T-helper 2 cell treated with Interferon-gamma antibody and Interleukin-4, amounts not matched to agents 100 ng/mL and 5 ng/mL, for 36 hours (primary cell): ENCODE measurements at places on chromosomes 6 and 20. TPM values are rescaled to one million over a fixed set of nuclear protein-coding genes. Genes with fewer than 3 reads are reported as not detected.

Gene ZNF334
- total RNA-seq: 1.2 and 1.3 TPM in 2 replicates

Gene HLA-G
- total RNA-seq: 1.7 and 1.8 TPM in 2 replicates

Gene TCF21
- not detected in 2 replicates for total RNA-seq

Gene VSX1
- not detected in 2 replicates for total RNA-seq

Gene NKX2-2
- not detected in 2 replicates for total RNA-seq

Gene ADTRP
- 0.39 TPM in 2 replicates for total RNA-seq

Gene BTNL2
- total RNA-seq: not detected in 2 replicates

Gene EPPIN
- total RNA-seq: not detected in 2 replicates

Gene ISM1
- 3.0 and 3.8 TPM in 2 replicates for total RNA-seq

Gene AVP
- not detected in 2 replicates for total RNA-seq

Gene FNDC11
- 0.64 and 0.66 TPM in 2 replicates for total RNA-seq

Gene PACSIN1
- 0.11 and 0.18 TPM in 2 replicates for total RNA-seq

Gene TAF4
- total RNA-seq: 23.7 and 28.5 TPM in 2 replicates

Gene PTCRA
- not detected in 2 replicates for total RNA-seq

Gene GJA10
- 0.14 TPM in 1 of 2 replicates, not detected in the other for total RNA-seq

Gene HS3ST5
- not detected in 2 replicates for total RNA-seq

Gene SYNDIG1
- not detected in 2 replicates for total RNA-seq

Gene DNAH8
- total RNA-seq: 0.02 and 0.32 TPM in 2 replicates

Gene ID4
- total RNA-seq: not detected in 2 replicates

Gene ACAT2
- 68.4 and 76.3 TPM in 2 replicates for total RNA-seq

Gene DEF6
- 204 and 209 TPM in 2 replicates for total RNA-seq

Gene PROKR2
- total RNA-seq: not detected in 2 replicates

Gene PREX1
- total RNA-seq: 51.1 and 53.0 TPM in 2 replicates

Gene TRIM40
- total RNA-seq: not detected in 2 replicates

Gene VWA7
- 4.6 and 4.9 TPM in 2 replicates for total RNA-seq

Gene MMP24
- total RNA-seq: not detected in 2 replicates

Gene CCN6
- total RNA-seq: not detected in 2 replicates

Gene AARS2
- total RNA-seq: 17.5 TPM in 2 replicates

Gene TRIM26
- 70.8 and 71.7 TPM in 2 replicates for total RNA-seq

Gene SAPCD1
- total RNA-seq: 16.6 and 20.2 TPM in 2 replicates

Gene MAK
- total RNA-seq: 0.11 TPM in 2 replicates

Gene TEAD3
- total RNA-seq: 0.14 and 0.23 TPM in 2 replicates

Gene PRDM13
- not detected in 2 replicates for total RNA-seq

Gene ERMARD
- 32.4 and 33.1 TPM in 2 replicates for total RNA-seq

Gene HLA-DRA
- 81.8 and 88.4 TPM in 2 replicates for total RNA-seq

Gene DEFB132
- not detected in 2 replicates for total RNA-seq

Gene PEX3
- 16.9 and 20.7 TPM in 2 replicates for total RNA-seq

Gene HLA-DRB1
- total RNA-seq: 69.9 and 74.8 TPM in 2 replicates

Gene ATAT1
- total RNA-seq: 9.0 and 9.6 TPM in 2 replicates
